ENCODE measurements at places on chromosomes 7 and 10.
A peak's percentile ranks its signal among the peaks of the same experiment; 100 is the strongest.

DNA sequence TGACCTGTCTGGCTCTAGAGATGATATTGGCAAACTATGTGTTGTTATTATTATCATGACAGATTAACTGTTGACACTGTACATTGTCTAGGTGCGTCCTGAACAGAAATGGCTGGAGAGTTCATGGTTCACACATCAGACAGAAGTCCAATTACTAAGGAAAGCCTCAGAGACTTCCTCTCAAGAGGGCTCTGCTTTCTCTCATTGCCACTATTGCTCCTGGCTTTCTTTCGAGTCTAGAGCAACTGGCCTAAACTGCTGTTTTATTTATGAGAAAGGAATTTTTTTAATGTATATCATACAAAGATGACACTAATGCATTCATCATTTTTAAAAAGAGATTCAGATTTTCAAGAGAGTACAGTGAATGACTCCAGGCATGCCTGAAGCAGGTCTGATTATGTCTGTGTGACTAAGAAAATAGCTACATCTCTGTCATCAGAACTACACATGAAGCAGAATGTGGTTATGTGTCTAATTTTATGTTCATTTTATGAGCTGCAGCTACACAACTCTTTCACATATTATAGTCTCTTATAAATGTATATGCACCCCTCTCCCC lies 30.4 kb downstream of the NRCAM start:
- no peak for DNase-seq

- DNase-seq = no peak
Observed at GRCh38 chr7:55100544-55101327, 81.9 kb downstream of the EGFR start.

- DNase-seq = no peak
Observed at GRCh38 chr7:18290223-18290622, 205.3 kb upstream of the HDAC9 start.

GRCh38 chr10:94632954-94633353 lies 50.6 kb upstream of the CYP2C18 start:
- DNase-seq = no peak

- no peak for DNase-seq
Observed at GRCh38 chr10:126955396-126955795, 50.2 kb downstream of the DOCK1 start.

DNA sequence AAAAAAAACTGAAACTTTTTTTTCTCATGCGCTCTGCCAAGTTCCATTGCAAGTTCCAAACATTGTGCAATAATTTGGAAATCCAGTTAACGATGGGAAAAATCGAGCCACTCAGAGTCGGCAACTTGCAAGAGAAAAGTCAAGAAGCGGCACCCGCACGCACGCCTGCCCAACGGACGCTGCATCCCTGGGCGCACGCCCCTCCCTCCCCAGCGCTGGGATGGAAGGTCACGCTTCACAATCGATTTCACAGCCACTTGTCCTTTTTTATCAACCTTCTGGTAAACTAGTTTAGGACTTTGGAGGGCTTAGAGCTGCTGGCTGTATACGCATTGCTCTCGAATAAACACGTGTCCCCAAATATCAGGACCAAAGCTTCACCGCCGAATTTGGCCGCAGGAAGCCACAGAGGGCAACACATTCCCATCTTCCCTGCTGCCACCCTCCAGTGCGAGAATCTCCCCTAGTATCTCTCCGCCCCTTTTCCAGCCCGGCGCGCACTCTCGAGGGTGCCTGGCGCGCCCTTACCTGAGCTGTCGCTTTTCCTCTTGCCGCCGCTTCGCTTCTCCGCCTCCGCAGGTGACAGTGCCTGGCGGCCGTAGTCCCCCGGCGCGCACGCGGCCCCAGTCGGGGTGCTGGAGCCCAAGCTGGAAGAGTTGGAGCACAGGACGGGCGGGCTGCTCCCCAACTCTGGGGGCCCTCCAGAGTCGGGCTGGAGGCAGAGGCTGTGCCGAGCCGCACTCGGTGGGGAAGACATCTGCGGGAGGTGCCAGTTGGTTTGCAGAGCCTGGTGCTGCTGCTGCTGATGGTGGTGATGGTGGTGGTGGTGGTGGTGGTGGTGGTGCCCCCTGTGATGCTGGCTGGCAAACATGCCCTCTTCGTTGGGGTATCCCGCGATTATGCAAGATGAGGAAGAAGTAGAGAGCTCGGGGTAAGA lies 857 bp downstream of the MEOX2 start:
- peak; percentile 82 for DNase-seq

GRCh38 chr7:158328376-158329013 lies 259.1 kb downstream of the PTPRN2 start:
- DNase-seq = no peak

- DNase-seq = no peak
Observed at GRCh38 chr10:62911210-62911963, 95.2 kb upstream of the EGR2 start.

DNA sequence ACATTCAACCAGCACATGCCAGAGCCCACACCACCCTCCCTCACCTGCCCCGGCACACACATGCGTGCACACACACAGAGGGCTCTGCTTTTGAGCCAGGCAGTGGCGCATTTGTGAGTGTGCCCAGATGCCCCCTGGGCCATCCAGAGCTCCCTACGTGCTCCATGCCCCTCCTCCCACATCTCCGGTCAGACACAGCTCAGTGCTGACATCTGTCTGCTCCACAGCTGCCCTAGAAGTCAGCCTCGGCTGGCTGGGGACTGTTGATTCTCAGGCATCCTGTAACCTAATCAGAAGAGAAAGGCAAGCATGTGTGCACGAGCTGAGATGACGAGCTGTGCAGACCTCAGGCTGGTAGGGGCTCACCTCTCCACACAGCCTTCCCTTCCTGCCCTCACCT lies 135.1 kb downstream of the ZMIZ1 start:
- DNase-seq = no peak

DNA sequence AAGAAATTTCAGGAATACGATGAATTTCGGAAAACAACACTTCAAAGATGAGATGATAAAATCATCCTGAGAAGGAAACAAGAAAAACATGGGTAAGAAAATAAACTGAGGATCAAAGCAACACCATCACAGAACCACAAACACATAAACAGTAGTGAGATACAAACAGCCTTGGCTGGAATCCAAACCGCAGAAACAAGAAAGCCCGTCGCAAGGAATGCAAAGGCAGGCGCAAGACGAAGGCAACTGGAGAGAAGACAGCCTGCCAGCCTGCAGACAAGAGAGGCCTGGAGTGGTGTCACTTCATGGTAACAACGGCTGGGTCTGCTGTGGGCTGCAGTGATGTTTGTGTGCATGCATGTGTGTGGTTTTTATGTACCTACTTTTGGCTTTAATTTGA lies 61.8 kb upstream of the DRGX start:
- no peak for DNase-seq

DNA sequence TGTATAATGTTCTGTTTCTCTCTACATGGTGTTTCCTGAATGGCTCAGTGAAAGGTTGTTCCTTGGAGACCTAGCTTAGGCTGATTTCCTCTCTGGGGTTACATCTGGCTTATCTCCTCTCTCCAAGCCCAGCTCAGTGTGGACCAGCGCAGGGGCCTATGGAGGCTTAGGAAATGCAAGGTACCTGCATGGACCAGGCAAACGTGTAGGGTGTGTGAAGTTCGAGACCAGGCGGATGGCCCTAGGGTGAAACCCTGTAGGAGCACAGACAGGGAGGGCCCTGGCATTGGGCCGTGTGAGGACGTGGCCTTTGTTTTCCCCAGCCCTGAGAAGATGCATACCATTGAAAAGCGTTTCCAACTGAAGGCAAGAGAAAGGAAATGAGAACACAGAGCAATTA lies 59.0 kb downstream of the DOCK1 start:
- no peak for DNase-seq

DNA sequence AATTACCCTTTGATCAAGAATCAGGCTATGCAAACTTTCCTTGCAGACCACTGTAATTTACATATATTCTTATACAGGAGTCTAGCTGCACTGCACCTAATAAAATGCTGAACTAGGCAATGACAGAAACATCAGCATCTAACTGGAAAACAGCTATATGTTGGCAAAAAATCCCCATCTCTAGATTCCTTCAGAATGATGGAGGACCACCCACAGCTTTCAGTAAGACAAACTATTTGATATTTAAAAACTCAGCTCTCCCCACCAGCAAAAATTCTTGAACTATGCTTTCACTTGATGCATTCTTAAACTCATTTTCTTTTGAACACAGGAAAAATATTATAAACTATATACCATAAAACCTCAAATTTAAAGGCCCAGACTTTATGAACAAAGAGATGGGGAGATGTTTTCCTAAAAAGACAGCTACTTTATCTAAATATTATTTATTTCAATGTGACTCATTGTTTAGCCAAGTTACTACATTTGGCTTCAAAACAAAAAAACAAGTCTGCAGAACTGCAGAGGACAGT lies 77.4 kb downstream of the SEMA3C start:
- no peak for DNase-seq

DNA sequence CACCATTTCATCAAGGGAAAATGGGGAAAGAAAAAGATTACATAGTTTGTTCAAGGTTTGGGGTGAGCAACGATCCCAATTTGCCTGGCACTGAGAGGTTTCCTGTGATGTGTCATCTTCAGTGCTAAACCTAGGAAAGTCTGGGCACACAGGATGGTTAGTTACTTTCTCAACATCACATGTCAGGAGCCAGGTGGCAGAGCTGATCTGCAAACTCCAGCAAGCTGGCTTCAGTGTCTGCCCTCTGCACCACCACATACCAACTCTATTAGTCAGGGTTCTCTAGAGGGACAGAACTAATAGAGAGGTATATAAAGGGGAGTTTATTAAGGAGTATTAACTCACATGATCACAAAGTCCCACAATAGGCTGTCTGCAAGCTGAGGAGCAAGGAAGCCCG lies 11.3 kb downstream of the ADAM12 start:
- DNase-seq = peak; percentile 33

GRCh38 chr7:35735396-35735795 lies 40.5 kb upstream of the HERPUD2 start:
- no peak for DNase-seq

- DNase-seq = no peak
Observed at GRCh38 chr7:35593899-35594298, 101.0 kb downstream of the HERPUD2 start.

GRCh38 chr7:24715661-24716479 lies 41.4 kb downstream of the GSDME start:
- DNase-seq = peak; percentile 44

- no peak for DNase-seq
Observed at GRCh38 chr10:117545141-117546019, 2.8 kb downstream of the EMX2 start.

DNA sequence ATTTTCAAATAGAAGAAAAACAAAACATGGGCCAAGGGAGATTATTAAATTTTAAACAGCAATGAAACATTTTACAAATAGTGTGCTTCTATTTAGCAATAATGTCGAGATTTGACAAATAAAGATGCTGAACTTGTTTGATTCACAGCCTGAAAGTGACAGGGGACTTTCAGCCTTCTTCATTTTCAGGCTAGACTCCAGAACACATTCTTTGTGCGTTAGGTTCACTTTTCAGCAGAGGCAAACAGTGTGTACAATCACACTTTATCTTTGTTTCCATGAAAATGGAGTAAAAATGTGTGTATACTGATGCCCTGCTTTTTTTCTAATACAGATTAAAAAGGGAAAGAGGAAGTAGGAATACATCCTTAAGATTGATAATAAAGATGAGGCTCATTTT lies 35.6 kb downstream of the FAM171A1 start:
- DNase-seq = no peak

- DNase-seq = no peak
Observed at GRCh38 chr7:3239291-3239691, 61.8 kb upstream of the SDK1 start.

DNA sequence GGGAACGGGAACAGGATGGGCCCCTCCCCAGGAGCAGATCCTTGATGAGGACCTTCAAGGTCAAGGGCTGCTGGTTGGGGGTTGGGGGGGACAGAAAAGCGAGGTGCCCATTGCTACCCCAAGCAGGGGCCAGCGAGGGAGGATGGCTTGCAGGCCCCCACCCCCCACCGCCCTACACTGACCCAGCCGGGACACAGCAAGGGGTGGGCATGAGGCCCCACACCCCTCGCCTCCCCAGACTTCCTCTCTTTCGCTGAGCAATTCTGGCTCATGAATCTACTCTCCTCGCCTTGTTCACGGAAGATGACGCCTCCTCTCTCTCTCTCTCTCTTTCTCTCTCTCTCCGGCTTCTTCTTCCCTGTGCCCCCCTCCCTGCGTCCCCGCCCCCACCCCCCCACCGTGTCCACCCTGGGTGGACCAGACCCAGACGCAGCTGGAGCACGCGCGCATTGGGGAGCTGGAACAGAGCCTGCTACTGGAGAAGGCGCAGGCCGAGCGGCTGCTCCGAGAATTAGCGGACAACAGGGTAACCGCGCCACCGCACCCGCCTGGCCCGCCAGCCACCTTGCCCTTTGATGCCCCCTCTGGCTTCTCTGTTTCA lies 81.1 kb upstream of the GTF2IRD1 start:
- no peak for DNase-seq

DNA sequence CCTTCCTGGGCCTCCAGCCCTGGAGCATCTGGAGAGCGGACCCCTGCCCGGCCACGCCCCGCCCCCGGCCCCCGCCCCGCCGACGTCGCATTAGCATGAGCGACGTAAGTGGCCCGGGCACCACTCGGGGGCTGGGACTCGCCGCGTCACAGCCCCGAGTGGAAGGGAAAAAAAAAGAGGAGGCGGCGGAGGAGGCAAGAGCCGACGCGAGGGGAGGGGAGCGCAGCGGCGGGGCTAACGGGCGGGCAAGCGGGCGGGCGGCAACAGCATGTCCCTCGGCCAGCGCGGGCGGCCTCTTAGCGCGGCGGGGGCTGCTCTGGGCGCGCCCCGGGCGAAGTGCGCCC lies at the start of gene SLC18A3:
Gene SLC18A3 (plus strand): TSS at position 197 of the 344 bp plus-strand sequence. CDS start 431 bp downstream, outside the sequence.
- peak; percentile 31 for DNase-seq

GRCh38 chr10:118754229-118754555 lies 578 bp downstream of the CACUL1 start:
- DNase-seq = peak; percentile 71

DNA sequence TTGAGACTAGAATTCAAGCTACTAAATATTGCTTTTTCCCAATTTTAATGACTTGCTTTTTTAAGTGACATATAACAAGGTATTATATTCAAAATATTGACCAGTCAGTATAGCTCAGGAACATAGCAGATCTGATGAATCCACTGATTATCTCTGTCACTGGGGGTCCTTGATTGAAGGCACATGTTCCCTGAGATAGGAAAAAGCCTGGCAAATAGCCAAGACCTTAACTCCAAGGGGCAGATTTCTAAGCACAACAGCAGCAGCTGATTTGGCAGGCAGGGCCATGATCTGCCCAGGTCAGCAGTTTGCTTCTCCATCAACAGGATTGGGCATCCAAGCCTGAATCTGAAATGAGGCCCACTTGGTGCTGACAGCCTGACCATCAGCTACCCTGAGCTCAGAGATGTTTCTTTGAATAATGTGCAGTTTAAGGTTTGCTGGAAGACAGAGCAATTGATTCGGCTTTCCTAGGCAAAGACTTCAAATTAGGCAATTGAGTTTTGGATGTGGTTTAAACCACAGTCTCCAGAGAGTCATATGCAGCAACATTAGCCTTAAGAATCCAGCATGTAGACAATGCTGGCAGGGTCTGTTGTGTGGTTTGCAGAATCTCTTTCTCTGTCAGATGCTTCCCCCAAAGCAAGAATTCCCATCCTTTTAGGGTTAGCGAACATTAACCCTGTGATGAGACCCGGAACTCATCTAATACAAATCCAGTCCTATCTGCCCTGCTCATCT lies 352.6 kb downstream of the ADRA2A start:
- DNase-seq = no peak

- DNase-seq = no peak
Observed at GRCh38 chr10:3774018-3774813, 10.8 kb downstream of the KLF6 start.

- DNase-seq = no peak
Observed at GRCh38 chr7:141630621-141631020, 71.3 kb downstream of the DENND11 start.
